ENCODE measurements at places on chromosomes 1 and 21.

DNA sequence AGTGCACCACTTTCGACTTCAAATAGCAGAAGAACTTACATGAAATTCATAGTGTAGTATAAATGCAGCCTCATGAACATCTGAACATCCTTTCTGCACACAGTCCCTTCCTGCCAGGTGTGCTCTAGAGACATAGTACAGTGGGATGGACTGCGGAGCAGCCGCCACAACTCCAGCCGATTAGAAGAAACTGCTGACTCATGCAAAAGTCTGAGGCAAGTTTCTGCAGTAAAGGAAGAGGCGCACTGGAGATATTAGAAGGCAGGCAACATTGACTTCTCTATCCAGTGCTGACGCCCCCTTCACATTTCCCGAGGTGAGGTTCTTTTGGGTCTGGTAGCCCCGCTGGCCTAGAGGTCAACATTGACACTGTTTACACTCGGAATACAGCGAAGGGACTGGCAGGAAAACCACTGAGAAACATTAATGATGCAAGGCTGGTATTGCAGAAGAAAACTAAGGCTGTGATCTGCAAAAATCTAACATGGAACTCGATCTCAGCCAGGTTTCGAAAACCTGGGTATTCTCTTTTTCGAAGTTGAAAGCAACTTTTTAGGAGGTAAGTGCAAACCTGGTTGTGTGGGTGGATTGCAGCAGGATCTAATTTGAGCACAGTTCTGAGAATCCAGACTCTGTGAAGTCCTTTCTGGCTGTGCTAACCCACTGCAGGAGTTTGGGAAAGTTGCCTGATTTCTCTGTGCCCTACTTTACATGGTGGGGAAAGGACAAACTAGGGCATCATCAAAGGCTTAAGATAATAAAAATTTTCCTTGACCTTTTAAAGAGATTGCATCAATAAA lies 90.7 kb downstream of the CDC7 start:
- DNase-seq: peak; percentile 2

- no peak for DNase-seq
Measured at GRCh38 chr1:45395051-45395450, 54.8 kb upstream of the MUTYH start.

- peak; percentile 43 for DNase-seq
Measured at GRCh38 chr1:99481391-99481996, 164.4 kb upstream of the PALMD start.

DNA sequence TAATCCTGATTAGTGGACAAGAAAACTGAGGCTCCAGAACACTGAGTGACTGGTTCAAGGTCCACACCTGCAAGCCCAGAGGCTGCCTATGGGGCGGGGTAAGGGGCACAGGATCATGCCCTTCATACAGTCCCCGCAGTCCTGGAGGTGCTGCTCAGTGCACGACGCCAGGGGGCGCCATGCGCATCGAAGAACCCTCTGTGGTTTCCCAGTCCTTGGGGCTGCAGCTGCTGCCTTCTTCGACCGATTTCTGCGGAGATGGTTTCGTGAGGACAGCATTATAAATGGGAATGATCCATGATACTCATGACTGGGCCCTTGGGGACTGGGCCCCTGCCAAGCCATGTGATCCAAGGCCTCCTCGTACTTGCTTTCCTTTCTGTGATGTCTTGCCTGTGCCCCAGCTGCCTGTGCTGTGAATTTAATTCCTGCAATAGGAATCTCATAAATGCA lies 37.1 kb upstream of the ARHGEF10L start:
- peak; percentile 28 for DNase-seq

GRCh38 chr1:48610628-48611542 lies 138.9 kb upstream of the SPATA6 start:
- DNase-seq: no peak

DNA sequence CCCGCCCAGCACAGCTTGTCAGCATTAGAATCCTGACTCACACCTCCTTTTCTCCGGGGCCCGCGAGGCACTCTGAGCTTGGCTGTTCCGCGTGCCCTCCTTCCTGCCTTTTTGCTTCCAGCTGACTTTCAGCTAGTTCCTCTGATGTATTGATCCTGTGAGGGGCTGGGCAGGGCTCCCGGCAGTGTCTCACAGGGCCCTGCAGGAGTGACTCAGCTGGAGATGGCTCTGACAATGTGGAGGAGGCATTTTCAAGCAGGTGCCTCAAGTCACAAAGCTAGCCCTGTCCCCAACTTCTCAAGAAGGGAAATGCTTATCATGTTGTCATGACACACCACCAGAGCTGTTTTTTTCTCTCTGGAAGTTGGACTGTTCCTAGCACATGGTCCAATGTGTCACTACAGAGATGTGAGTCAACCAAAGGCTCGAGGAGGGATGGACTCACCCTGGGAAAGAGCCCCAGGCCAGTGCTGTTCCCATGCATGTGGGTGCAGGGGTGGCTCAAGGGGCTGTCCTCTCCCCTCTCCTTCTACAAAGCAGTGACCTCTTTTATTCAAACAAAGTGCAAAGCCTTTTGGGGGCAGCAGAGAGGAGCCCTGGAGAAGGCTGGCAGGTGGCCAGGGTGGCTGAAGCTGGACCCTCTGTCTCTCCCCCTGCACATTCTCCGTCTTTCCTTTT lies 30.6 kb downstream of the SYT6 start:
- no peak for DNase-seq

DNA sequence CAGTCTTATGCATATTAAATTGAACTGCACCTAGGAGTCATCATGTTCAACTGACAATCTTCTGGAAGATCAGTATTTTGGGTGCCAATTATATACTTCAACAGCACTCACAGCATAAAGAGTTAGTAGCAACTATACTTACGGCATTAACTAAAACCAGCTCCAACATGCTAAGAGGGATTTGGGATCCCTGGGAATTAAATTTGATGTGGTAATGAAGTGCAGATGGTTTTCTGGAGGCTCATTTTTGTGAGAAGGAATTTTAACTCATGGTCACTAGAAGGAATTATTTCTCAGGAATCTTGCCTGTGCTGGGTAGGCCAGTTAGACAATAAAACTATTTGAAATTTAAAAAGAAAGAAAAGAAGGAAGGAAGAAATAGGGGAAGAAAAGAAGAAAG lies 18.3 kb downstream of the IFI44 start:
- no peak for DNase-seq

DNA sequence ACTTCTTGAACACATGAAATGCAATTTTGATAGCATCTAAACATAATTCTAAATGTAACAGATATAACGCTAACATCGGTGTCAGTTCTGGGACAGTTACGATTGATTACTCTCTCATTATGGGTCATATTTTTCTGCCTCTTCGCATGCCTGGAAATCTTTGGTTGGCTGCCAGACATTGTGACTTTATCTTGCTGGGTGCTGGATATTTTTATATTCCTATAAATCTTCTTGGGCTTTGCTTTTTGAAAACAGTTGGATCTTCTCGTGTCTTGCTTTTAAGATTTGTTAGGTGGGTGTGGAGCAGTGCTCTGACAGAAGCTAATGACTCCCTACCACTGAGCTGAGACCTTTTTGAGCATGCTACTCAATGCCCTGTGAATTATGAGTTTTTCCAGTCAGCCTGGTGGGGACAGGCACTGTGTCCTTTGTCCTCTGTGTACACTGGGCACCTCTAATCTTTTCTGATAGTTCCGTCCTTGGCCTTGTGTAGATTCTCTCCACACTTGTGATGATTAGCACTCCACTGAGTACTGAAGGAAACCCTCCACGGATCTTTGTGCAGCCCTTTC lies 28.0 kb upstream of the EDARADD start:
- no peak for DNase-seq

- no peak for DNase-seq
Measured at GRCh38 chr1:238484121-238484520, 593.4 kb upstream of the ZP4 start.

GRCh38 chr1:108612496-108612895 lies 48.4 kb downstream of the HENMT1 start:
- DNase-seq: no peak

- no peak for DNase-seq
Measured at GRCh38 chr1:239443361-239443760, 57.0 kb downstream of the CHRM3 start.

DNA sequence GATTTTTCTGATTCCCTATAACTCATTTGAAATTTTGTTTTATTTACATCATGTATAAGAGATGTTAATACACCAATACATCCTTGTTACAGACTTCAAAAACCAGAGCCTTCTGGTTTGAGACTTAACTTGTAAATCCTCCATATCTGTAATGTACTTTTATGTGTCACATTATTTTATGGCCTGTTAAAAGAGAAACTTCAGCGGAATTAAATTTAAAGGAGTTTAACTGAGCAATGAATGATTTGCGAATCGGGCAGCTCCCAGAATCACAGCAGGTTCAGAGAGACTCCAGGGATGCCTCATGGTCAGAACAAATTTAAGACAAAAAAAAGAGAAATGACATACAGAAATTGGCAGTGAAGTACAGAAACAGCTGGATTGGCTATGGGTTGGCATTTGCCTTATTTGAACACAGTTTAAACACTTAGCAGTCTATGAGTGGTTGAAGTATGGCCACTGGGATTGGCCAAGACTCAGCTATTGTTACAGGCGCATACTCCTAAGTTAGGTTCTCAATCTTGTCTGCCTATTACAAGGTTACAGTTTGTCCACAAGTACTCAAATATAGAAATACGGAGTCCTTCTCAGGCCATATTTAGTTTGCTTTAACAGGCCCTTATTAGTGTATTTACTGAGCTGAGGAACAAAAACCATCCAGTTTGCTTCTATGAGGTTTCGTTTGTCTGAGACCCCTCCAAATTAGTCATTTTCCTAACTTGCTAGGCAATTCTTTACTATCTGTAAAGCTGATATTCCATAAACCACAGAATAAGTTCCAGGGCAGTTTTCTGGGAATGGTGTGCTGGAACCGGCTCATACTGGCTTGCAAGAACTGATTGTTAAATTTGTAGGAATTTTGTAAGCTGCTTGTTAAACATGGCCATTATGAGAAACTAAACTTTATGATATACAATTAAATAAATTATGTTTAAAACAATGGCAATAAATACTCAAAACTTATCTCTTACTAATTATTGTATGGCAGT lies 56.2 kb upstream of the WDR26 start:
- no peak for DNase-seq

GRCh38 chr1:201917362-201918033 lies 28.8 kb downstream of the SHISA4 start:
- no peak for DNase-seq

GRCh38 chr1:56424744-56425493 lies 154.4 kb downstream of the PLPP3 start:
- no peak for DNase-seq

GRCh38 chr1:159300146-159300545 lies 2.0 kb upstream of the FCER1A start:
- no peak for DNase-seq

DNA sequence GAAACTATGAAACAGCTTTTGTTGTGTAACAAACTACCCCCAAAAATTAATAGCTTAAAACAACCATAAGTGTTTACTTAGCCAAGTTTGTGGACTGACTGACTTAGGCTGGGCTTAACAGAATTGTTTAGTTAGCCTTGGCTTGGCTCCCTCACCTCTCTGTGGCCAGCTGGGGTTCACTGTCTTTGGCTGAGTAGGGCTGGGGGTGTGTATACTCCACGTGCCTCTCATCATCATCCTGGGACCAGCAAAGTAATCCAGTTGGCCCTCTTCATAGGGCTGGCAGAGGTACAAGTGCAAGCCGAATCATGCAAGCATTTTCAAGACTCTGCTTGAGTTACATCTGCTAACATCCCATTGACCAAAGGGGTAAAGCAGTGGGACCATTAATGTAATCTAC lies 252.3 kb downstream of the BRINP2 start:
- no peak for DNase-seq

GRCh38 chr1:5119366-5120234 lies 465.2 kb downstream of the AJAP1 start:
- no peak for DNase-seq

DNA sequence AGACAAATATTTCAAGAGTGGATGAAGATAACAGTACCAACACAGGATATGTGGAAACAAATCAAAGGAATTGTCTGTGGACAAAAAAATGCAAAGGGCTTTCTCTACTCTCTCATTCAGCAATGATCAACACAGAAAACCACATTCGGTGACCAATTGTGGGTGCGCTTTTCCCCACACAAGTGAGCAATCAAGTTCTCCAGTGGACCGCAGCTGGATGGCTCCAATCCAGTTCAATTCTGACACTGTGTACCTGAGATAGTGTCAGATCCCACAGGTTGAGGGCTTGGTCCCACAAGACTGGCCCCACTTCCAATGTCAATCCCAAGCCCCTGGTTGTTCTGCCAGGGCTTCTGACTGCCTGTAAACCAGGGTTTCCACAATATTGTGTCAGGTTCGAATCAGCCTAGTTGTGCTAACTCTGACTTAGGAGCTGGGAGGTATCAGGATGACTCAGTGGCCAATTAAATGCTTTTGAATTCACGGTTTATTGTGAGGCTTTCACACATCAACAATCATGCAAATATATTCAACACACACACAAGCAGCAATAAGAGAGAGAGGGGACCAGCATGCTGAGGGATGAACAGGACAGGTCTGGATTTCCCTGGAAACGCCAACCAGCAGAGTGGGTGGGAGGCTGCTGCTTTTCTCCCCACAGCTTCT lies 87.0 kb upstream of the BTG3 start:
- no peak for DNase-seq

GRCh38 chr1:153190373-153190772 lies 12.9 kb upstream of the LELP1 start:
- no peak for DNase-seq

GRCh38 chr1:226603022-226603857 lies 54.7 kb downstream of the STUM start:
- no peak for DNase-seq

- DNase-seq: no peak
Measured at GRCh38 chr1:183025010-183025337, 1.8 kb downstream of the LAMC1 start.

DNA sequence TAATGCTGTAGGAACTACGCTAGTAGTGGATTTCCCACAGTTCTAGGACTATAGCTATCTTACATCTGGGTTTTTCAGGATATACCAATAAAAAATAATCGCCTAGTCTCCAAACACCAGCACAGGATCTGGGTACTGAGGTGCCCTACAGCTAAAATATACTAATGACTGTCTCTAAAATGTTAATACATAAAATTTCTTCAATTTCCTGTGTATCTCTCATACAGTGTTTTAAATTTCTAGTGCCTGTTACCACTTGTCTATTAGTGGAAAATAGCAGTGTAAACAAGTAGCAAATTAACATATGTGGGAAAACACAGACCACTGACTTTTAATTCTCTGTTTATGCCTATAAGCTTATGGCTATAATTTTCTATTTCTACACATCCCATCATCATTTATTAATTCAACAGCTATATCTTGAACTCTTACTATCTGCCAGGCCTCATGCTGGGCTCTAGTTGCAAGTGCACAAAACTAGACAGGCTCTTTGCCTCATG lies 16.1 kb upstream of the PTPN14 start:
- DNase-seq: no peak

DNA sequence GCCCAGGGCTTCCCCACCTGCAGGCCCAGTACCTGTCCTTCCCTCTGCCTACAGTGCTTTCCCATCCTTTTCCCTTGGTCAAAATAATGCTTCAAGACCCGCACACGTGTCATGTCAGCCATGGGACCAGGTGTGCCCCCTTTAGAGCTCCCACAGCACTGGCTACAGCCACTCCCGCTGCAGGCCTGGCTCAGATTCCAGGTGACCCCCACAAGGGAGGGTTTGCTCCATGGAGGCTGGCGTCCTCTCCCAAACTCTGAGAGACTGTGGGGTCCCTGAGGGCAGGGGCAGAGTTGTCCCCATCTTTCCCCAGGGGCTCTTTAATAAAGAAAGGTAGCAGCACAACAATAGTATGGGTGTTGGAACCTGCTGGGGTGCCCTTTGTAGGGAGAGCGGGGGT lies 66.4 kb upstream of the RUNX3 start:
- DNase-seq: no peak

Data from CD4-positive, alpha-beta T cell treated with Interleukin-15 for 4 hours (primary cell).